ENCODE measurements at places on chromosomes 1 and 21.

DNA sequence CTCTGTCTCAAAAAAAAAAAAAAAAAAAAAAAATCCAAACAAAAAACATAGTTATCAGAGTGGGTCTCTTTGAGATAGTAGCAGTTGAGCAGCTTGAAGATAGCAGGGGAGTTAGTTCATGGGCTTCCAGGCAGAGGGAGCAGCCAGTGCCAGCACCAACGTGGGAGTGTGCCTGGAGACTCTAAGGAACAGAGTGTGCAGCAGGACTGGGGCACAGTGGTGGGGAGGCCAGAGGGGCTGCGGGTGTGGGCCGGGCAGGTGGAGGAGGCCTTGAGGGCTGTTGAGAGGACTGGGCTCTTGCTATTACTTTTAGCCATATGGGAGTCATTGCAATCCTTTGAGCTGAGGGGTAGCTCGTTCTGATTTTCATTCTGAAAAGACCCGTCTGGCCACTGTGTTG is 63.8 kb downstream of the RYR2 start:
- DNase-seq: no peak

GRCh38 chr1:204102029-204102611 is 29.2 kb downstream of the SOX13 start:
- peak; percentile 34 for DNase-seq

DNA sequence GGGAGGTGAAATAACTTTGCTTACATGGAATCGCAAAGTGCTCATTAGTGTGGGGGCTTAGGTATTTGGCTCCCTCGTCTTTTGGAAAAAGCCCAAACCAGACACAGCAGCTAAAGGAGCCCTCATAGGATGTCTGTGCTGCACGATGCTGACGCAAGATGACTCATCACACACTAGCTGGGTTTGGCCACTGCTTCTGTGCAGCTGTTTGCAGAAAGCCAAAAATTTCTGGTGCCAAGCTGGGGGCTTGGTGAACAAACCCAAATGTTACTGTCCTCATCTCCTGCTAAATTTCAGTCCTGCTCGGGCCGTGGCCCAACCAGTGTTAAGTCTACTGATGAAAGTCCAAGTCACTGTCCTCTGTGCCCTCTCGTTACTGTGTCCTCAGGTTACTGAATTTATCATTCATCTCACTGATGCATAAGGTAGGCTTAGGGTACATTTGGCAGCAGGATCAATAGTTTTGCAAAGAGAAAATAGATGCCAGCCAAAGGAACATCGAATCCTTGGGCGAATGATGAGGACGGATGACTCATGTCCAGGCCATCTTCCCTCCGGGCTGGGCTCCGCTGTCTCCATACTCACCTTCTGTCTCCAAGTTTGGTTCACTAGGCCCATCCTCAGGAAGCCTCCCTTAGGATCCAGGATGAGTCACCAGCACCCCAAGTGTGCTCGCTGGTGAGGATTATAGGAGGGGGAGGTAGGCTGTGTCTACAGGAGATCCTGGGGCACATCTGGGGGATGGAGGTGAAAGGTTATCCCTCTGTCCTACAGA is 177.7 kb downstream of the ADSS2 start:
- peak; percentile 19 for DNase-seq

- DNase-seq: no peak
Measured at GRCh38 chr1:53324728-53325297, 3.1 kb downstream of the LRP8 start.

- DNase-seq: no peak
Measured at GRCh38 chr1:55970526-55971110, 608.7 kb downstream of the PLPP3 start.

- DNase-seq: no peak
Measured at GRCh38 chr21:45338311-45339017, 50.8 kb upstream of the POFUT2 start.

GRCh38 chr1:55064071-55064581 is 24.8 kb downstream of the PCSK9 start:
- peak; percentile 28 for DNase-seq

DNA sequence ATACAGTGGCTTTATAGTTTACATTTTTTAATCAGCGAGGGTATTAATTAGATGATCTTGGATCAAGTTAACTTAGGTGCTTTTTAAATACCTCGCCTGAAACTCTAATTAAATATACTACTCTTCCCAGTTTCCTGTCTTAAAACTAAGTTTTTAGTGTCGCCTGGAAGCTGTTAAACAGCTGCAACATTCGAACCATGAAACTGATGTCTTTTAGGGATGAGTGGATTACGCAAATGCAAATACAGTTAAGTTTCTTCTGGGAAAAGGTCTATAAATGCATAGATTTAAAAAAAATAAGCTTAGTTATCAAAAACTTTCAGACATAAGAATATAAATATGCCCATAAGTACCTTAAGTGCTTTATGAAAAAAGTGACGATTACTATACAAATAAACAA is 228.3 kb downstream of the PTPRC start:
- DNase-seq: no peak

DNA sequence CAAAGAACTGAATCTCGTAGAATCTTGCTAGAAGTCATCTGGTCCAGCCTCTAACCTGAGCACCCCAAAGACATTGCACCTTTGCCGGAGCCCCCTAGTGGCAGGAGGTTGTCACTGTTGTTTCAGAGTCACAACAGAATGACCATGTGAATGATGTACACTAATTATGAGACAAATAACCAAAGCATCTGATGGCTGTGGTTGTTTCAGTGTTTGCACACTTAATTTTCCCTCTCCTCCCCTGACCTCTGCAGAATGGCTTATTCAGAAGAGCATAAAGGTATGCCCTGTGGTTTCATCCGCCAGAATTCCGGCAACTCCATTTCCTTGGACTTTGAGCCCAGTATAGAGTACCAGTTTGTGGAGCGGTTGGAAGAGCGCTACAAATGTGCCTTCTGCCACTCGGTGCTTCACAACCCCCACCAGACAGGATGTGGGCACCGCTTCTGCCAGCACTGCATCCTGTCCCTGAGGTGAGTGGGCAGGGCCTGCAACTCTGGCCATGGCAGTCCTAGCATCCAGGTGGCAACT is 26.4 kb downstream of the TRAF5 start:
- DNase-seq: peak; percentile 40

DNA sequence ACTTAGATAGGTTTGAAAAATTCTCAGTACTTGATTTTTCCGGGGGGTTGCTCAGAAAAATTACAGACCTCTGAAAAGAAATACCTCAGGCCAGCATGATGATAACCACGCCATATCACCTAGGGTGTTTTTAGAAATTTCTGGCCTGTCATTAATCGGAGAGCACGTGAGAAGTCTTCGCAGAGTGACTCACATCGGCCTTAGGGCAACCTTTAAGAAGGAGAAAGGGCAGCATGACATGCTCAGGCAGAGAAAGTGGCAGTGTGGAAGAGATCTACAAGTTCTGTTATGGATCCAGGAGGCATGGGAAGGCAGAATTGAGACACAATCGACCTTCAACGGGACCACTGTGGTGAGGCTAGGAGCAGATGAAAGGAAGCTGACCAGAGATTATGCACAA is 506.3 kb downstream of the LMO4 start:
- no peak for DNase-seq

DNA sequence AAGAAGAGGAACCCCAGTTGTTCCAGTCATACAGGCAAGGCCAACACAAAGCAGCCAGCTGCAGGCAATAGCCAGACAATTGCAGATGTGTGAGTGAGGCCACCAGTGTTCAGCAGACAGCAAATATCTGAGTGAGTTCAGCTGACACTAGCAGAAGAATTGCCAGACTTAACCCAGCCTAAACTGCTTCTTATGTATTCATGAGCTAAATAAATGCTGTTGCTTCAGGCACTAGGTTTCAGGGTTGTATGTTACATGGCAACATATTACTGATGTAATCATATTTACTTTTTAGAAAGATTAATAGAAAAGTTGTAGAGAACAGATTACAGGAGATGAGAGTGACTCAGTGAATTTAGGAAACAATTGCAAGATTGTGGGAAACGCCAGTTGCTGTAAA is 129.8 kb upstream of the CHODL start:
- no peak for DNase-seq

GRCh38 chr1:48558366-48558765 is 86.4 kb upstream of the SPATA6 start:
- no peak for DNase-seq

GRCh38 chr1:1020000-1020404 is at the start of gene AGRN:
TSS of gene AGRN (plus strand) at chr1:1020120. CDS start at chr1:1020173, 53 bp downstream.
- DNase-seq: no peak

- DNase-seq: peak; percentile 93
Measured at GRCh38 chr1:244970236-244970743, 105.9 kb upstream of the HNRNPU start.

DNA sequence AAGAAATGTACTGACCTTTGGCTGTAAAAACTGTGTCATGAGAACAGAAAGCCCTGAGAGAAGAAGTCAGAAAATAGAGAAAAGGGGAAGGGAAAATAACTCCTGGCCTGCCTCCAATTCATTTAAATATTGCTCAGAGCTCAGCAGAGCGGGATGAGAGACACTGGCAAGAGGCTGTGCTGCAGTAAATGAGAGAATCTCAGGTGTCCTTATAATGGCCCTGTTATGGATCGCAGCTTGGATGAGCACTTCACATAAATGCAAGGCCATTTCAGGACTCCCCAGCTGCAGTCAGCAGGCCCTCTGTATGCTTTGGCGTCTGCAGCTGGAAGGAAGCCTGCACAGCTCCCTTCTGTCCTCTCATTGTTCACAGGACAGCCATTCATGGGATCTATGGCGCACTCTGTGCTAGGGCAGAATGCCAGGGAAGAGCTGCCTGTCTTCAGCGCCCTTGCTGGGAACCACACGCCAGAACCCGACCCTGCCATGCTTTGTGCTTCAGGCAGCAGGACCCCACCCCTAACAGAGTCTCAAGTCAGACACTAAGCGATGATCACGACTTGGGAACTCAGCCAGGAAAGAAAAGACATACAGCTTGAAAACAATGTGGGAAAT is 20.7 kb upstream of the ABCB10 start:
- peak; percentile 68 for DNase-seq
